ENCODE measurements at places on chromosomes 16 and 17.

DNA sequence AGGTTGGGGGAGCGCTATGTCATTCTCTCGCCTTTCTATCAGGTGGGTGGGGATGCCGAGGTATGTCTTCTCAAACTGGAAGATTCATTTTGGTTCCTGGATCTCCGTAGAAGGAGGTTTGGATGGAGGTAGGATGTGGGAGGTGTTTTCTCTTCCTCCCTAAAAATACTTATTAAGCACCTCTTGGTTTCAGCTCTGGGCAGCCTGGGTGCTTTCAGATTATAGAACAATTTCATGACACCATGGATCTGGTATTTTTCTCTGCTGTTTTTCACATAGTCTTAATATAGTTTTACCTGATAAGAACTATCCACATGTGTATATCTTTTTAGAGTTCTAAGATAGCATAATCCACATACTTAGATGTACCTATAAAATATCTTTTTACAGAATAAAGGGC is 92.9 kb downstream of the YPEL2 start:
- no peak for DNase-seq

DNA sequence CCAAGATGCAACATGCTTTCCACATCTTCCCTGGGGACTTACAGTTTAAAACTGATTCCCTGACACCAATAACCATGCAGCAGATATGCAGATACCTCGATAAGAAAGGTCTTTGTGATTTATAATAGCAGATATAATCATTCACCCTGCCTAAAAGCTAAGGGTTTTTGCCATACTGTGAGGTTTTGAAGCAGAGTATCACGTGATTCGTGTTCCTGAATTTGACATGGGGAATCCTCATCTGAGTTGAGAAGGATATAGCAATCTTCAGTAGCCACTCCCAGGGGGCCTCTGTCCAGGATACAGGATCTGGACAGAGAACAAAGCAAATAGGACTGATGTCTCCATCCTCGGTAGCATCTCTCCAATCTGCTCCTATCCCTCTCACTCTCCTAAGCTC is 79.1 kb upstream of the SDK2 start:
- no peak for DNase-seq

- no peak for DNase-seq
Measured at GRCh38 chr17:75535119-75535537, 9.6 kb downstream of the LLGL2 start.

GRCh38 chr16:4131621-4132020 is 15.4 kb upstream of the ADCY9 start:
- no peak for DNase-seq

DNA sequence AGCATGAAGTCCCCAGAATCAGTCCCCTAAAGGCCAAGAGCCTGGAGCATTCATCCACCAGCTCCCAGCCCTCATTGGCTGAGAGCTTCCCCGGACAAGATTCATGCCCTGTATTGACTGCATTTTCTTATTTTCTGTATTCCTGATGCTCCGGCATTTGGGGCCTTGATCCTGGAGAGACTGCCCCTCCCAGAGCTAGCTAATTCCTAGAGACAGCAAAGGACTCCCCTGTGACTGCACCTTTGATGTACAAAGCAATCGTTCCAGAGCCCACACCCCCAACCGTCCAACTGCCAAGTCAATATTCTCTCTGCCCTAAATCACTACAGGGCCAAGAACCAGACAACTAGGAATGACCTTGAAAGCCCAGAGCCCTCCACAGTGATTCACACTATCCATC is 93.4 kb upstream of the CDH5 start:
- DNase-seq: no peak

- no peak for DNase-seq
Measured at GRCh38 chr16:11181242-11181898, 74.6 kb downstream of the SOCS1 start.

DNA sequence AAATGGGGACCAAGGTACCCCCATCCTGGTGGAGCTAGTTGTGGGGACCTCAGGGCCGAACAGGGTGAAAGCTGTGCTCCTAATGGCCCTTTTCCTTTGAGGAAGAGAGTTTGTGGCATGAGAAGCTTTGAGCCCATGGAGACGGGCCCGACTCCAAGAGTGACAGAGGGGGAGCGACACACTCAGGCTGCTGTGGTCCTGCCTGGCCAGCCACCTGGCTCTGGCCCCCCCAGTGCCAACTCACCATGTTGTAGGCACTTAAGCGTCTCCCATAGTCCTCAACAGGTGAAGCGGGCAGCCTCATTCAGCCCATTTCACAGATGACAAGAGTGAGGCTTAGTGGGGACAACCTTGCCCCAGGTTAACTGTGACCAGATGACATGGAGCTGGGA is 1.6 kb downstream of the IL21R start:
- no peak for DNase-seq

- DNase-seq: no peak
Measured at GRCh38 chr16:80107900-80108299, 432.9 kb upstream of the DYNLRB2 start.

DNA sequence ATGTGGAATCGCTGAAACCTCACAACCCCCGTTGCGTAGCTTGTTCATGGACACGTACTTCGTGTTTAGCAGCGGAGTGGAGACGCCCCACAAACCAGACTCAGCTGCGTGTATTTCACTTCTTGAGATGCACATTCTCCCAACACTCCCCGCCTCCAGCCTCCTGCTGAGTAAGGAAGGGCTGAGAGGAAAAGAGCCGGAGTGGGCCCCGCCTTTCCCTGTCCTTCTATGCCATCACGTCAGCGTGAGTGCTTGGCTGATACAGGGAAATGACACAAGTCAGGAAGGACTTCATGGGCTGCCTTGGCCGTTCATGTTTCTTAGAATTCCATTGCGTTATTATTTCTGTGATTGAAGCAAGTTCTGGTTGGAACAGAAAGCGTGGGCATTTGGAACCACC is 68.6 kb upstream of the CBX4 start:
- DNase-seq: no peak

- DNase-seq: peak; percentile 35
Measured at GRCh38 chr17:49646391-49647255, 31.3 kb downstream of the SPOP start.

DNA sequence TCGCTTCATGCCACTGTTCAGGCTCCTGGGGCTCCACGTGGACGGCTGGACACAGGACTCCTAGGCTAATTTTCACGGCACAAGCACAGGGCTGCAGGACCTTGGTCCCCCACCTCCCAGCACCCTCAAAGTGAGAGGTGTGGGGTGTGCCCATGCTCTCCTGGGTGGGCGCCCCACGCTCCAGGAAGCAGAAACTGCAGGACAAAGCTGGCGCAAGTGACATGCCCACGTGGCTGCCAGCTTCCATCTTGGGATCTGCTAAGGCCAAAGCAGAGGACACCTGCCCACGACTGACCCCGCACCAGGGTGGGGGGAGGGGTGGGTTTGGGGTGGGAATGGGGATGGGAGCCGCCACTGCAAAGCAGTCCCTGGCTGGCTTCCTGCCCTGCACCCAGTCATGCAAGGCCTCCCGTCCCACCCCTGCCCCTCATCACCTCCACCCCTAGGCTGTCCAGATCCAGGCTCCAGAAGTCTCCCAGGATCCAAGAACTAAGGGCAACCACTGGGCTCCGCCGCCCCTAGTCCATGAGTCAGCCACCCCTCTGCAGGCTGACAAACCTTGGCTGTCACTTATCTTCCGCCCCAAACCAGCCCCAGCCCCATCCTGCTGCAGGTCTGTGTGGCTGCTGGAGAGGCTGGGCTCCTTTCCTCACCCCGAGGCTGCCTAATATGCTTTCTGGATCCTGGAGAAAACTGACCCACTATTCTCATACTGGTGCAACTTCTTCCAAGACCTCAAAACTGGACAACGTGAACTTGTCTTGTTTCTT is 11.1 kb downstream of the USP6 start:
- DNase-seq: no peak

- DNase-seq: no peak
Measured at GRCh38 chr16:54318941-54319340, 32.4 kb upstream of the IRX3 start.

- no peak for DNase-seq
Measured at GRCh38 chr17:2197271-2197670, 106.3 kb downstream of the SMG6 start.

- DNase-seq: no peak
Measured at GRCh38 chr16:15907863-15908478, 19.6 kb upstream of the CEP20 start.

GRCh38 chr16:728890-729744 is 2.2 kb downstream of the HAGHL start:
- DNase-seq: no peak

DNA sequence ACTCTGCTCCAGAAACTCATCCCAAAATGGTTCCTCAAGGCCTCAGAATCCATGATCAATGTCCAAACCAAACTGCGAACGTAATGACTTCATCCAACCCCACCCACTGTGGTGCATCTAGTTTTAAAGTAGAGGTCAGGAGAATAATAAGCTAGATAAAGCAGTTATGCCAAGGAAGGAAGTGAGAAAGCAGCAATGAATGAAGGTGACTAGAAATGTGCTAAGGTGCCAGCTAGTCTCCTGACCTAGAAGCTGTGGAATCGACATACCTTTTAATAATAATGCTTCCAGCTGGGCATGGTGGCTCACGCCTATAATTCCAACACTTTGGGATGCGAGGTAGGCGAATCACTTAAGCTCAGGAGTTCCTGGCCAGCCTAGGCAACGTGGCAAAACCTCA is 99.2 kb downstream of the SMG6 start:
- DNase-seq: no peak

- no peak for DNase-seq
Measured at GRCh38 chr17:27341041-27341471, 47.1 kb downstream of the WSB1 start.
